ENCODE measurements at places on chromosomes 12 and 14.

DNA sequence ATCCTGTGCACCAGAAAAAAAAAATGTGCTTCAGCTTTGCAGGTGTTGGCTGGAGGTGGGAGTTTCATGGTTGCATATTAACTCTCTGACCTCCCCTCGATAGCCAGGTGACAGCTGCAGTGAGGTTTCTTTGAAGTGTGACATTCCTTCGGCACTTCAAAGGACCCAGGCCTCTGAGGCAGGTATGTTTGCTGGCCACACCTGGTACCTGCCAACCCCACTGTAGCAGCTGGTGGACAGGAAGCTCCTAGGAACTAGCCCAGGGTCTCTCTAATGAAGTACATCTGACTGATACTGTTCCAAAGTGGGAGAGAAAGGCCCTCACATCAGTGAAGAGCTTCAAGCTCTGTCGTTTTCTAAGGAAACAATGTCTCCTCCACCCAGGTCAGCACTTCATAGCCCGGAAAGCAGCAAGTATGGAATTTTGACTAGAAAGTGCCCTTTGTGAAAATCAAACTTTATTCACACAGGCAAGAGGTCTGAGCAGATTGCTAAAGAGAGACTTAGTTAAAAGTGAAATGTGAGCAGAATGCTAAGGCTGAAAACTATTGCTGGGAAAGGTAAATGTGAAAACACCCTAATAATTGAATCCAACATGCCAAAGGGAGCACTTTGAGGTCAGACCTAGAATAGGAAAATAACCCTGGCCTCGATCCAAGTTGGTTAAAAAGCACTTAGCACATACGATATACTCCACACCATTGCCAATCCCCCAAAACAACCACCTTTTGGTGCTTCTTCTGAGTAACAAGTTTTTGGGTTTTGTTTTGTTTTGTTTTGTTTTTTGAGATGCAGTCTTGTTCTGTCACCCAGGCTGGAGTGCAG, 71.3 kb downstream of the PHLDA1 start:
- DNase-seq = no peak

GRCh38 chr14:21537090-21537424, 10.9 kb upstream of the SALL2 start:
- DNase-seq = no peak

GRCh38 chr14:92693998-92694795, 54.2 kb downstream of the LGMN start:
- DNase-seq = no peak

DNA sequence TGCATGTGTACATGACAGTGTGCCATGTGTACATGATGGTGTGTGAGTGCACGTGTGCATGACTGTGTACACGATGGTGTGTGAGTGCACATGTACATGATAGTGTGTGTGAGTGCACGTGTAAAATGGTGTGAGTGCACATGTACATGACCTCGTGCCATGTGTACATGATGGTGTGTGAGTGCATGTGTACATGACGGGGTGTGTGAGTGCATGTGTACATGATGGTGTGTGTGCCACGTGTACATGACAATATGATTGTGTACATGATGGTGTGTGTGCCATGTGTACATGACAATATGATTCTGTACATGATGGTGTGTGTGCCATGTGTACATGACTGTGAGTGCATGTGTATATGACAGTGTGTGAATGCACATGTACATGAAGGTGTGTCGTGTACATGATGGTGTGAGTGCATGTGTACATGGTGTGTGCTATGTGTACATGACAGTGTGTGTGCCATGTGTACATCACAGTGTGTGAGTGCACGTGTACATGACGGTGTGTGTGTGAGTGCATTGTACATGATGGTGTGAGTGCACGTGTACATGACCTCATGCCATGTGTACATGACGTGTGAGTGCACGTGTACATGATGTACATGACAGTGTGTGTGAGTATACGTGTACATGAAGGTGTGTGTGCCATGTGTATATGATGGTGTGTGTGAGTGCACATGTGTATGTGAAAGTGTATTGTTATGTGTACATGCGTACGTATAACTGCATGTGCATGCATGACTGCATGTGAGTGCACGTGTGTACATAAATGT, 46.3 kb downstream of the FBRSL1 start:
- no peak for DNase-seq

GRCh38 chr12:65022421-65022820, 98.7 kb downstream of the WIF1 start:
- DNase-seq = no peak

- no peak for DNase-seq
Observed at GRCh38 chr14:50977863-50978528, 33.7 kb upstream of the PYGL start.

GRCh38 chr12:11719678-11720099, 70.2 kb downstream of the ETV6 start:
- no peak for DNase-seq

DNA sequence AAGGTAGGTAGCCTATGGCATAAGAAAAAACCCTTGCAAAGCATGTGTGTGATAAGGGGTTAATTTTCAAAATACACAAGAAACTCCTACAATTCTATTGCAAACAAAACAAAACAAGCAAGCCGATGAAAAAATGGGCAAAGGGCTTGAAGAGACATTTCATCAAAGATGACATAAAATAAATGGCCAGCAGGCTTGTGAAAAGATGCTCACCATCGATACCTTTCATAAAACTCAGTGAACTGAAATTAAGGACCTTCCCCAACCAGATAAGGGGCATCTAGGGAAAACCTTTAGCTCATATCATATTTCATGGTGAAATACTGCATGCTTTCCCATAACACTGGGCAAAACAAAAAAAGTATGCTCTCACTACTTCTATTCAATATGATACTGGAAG, 131.2 kb downstream of the PPM1H start:
- no peak for DNase-seq
